ENCODE measurements at places on chromosomes 2 and 18.

GRCh38 chr2:238510911-238511613 is 84.3 kb downstream of the ASB1 start:
- no peak for DNase-seq

DNA sequence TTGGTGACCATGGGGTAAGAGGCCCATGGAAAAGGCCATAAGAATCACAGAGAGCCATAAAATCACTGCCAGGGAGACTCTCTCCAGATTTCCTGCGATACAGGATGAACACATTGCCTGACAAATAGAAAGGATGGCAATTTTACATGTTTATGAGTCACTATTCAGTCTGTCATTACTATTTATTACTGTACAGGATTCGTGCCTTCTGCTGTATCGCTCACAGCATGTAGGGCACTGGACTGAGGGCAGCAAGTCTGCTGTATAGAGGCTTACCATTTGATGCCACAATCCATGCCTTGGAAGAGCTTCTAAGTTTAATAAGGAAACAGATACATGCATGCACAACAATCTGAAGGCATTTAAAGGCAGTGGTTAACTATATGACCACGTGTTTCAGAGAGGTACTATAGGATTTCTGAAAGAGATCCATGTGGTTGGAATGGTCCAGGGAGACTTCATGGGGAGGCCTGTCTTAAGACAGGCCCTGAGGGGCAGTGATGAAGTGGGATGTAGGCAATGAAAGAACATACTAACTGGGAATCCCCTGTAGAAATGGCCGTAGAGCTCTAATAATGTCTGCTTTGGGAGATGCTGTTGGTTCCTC is 702.4 kb upstream of the RAB6C start:
- DNase-seq: no peak

- no peak for DNase-seq
Measured at GRCh38 chr2:240505910-240506309, 51.9 kb downstream of the ANKMY1 start.

DNA sequence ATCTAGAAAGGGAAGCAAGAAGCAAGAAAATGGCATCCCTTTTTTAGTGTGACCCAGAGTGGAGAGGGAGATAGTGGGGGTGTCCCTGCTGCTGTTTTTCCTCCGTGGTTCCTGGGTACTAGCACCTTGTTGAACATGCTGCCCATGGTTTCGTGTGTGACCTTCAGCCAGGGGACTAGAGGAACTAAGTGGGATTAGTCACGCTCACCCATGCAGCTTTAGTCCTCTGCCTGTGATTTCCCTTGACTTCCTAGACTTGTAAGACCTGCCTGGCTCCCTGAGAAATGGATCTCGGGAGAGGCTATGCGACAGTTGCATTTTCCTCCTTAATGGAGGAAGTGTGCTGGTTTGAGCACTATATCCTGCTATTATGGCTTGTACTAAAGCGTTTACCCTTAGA is 471.4 kb downstream of the DCDC2C start:
- DNase-seq: no peak

- DNase-seq: no peak
Measured at GRCh38 chr2:9397201-9397600, 26.1 kb downstream of the ITGB1BP1 start.

DNA sequence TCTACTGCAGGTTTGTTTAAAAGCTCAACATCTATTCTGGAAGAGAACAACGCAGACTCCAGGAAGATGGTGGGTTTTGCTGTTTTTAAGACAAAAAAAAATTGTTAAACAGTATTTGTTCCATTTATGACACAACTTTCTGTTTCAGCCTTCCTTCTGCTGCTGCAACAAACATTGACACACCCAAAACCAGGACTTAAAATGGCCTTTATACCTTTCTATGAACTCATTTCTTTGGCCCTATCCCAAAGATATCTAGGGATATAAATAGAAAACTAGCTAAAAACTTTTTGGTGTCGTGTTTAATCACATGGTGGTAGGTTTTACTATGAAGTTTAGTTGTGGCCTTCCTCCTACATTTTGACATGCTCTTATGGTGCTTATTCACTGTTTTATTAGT is 964 bp upstream of the GALNT3 start:
- no peak for DNase-seq

DNA sequence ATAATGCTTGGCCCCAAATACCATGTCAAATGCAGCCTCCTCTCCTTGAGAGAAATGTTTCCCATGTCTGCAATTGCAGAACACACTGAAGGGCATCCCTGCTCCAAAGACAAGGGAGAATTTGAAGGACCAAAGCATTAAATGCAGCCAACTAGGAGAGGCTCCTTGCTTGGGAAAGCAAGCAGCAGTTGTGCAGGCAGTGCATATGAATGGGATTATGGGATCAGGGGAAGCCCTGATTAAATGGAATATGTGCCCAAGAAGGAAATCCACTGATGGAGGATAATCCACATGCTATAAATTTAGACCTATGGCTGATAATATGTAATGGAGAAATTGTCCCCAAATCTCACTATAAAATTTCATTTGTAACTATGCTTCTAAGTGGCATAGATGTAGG is 116.1 kb downstream of the NCKAP5 start:
- DNase-seq: no peak

GRCh38 chr2:217045700-217046475 is 186.0 kb upstream of the TNP1 start:
- DNase-seq: no peak

DNA sequence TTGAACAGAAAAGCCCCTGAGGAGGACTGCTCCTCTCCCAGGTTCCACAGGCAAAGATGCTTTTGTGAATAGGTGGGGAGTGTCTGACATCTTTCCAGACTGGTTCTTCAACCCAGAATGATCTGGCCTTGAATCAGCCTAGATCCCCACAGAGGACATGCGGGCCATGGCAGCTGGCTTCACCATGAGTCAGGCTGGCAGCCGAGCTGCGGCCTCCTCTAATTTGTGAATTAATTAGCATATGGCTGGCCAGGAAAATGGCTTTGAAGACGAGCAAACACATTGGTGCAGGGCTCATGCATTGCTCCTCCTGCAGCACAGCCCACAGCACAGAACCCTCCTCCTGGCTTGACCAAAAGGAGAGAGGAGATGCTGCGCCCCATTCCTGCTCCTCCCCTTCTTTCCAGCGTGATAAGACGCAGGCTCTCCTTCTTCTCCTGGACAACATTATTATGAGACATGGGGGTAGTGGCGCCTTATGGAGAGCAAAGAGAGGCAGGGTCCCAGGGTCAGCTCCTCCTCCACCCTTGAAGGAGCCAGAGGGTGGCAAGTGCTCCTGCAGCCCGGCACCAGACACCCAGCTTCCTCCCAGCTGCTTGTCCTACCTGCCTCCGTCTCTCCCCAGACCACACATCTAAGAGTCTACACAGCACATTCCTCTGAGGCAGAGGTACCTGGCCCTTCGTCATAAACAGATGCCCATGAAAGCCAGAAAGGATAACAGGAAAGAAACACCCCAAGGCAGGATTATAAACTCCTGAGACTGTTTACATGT is 66.7 kb downstream of the EDAR start:
- DNase-seq: no peak

- DNase-seq: no peak
Measured at GRCh38 chr18:12844391-12844790, 39.6 kb downstream of the PTPN2 start.

DNA sequence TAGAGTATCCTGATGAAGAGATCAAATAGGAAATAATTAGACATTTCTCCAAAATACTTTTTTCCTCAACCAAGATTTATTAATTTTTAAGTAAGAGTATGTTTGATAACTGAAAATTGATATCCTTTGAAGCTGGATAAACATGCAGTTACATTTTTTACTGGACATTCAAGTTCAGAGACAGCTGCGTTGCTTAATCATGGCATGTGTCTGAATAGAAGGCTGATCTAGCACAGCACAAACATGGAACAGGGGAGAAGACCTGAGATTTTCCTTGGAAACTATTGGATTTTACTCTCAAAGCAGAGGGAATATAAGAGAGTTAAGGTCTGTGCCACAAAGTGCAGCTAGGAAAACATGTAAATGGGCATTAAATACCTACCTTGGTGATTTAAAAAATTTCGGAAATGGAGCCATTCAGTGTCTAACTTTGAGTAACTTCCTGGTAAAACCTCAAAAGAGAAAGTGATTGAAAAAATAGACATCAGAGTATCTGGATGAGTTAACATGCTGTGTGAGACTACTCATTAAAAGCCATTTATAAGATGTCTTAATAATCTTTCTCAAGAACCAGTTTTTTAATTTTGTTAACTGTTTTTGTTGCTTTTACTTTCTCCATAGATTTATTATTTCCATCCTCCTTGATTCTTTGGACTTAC is 31.8 kb downstream of the CRIM1 start:
- DNase-seq: no peak

- DNase-seq: peak; percentile 48
Measured at GRCh38 chr2:207528980-207529329, 807 bp upstream of the CREB1 start.

GRCh38 chr2:16417726-16418125 is 247.9 kb downstream of the CYRIA start:
- no peak for DNase-seq

DNA sequence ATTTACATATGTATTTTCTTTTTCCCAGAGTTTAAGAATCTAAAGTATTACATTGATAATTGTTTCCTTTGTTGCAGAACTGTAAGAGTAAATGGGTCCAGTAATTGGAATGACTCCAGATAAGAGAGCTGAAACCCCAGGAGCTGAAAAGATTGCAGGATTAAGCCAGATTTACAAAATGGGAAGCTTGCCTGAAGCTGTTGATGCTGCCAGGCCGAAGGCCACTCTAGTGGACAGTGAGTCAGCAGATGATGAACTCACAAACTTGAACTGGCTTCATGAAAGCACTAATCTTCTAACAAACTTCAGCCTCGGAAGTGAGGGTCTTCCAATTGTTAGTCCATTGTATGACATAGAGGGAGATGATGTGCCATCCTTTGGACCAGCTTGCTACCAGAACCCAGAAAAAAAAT is 183.8 kb upstream of the STON1 start:
- no peak for DNase-seq

- DNase-seq: no peak
Measured at GRCh38 chr2:20327370-20327769, 23.3 kb downstream of the PUM2 start.

GRCh38 chr2:8122520-8122919 is 559.3 kb upstream of the ID2 start:
- DNase-seq: no peak

GRCh38 chr2:172639823-172640222 is 83.9 kb downstream of the PDK1 start:
- DNase-seq: no peak

DNA sequence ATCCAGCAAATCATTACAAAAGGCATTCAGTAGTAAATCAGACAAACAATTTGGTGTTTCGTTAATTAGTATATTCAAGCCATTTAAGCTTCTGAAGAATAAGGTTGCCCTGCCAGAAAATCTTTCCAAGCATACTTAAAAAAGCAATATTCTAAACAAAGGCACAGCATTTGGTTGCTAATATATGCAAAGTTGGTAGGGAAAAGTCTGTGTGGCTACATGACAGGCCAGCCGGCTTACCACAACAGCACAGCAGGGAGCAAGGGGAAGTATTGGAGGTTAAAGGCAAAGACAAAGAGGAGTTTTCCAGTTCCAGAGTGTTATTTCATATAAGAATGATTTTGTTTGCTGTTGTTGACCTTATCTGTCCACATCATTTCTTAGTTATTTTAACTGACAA is 282.3 kb downstream of the MBD5 start:
- DNase-seq: no peak

GRCh38 chr2:195820373-195820772 is 163.3 kb downstream of the SLC39A10 start:
- DNase-seq: no peak

DNA sequence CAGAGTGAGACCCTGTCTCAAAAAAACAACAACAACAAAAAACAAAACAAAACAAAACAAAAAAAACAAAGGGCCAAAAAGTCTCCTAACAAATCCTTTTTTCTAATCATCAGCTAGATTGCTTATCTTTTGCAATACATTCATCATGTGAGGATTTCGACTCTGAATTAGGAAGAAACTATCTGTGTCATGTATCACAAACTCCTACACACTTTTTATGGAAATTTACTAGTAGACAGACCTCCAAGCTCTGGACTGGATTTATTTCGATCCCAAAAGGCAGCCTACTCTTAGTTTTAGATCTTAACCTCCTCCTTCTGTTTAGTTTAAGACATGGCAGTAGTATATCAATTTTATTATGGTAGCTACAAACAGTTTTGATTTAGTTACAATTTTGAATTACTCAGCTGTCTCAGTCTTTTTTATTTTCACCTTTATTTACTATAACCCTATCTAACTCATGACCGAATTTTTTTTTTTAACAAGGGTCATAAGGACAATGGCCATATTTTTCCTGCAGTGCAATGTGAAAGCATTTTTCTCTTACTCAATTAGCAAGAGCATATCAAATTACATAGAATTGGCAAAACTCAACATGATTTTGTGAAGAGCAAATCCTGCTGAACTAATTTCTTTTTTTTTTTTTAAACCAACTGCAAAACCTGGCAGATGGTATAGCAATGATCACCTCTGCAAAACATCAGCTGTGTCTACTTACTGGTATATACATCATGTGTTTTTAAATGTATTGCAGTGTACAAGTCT is 10.7 kb upstream of the CCDC88A start:
- DNase-seq: no peak

DNA sequence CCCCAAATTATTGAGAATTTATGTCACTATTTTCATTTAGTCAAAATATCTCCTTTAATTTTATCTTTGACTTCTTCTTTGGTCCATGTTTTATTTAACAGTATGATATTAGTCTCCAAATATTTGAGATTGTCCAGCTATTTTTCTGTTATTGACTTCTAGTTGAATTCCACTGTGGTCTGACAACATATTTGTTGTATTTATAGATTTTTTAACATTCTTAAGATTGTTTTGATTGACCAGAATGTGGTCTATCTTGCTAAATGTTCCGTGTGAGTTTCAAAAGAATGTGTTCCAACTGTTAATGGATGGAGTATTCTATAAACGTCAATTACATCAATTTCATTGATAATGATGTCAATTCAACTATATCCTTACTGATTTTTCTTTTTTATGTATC is 1452.1 kb downstream of the SUCLG1 start:
- DNase-seq: no peak

- DNase-seq: no peak
Measured at GRCh38 chr2:17864676-17865075, 13.8 kb upstream of the KCNS3 start.
